ENCODE measurements at places on chromosomes 6 and 20.

- DNase-seq = no peak
These were observed 94.0 kb upstream of the MPC1 start for GRCh38 chr6:166476634-166477215.

DNA sequence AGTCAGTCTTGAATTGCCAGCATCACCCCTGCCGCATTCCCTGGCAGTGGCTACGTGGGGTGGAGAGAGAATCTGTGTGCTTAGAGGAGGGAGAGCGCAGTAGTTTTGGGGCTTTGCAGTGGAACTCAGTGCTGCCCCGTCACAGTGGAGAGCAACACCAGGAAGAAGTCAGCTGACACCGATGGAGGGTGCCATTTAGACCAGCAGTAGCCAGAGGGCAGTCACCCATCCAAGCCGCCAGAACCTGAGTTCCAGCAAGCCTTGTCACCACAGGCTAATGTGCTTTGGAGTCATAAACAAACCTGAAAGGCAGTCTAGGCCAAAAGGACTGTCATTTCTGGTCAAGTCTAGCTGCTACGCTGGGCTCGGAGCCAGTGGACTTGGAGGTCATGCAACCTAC lies 22.0 kb upstream of the PERP start:
- DNase-seq = no peak

DNA sequence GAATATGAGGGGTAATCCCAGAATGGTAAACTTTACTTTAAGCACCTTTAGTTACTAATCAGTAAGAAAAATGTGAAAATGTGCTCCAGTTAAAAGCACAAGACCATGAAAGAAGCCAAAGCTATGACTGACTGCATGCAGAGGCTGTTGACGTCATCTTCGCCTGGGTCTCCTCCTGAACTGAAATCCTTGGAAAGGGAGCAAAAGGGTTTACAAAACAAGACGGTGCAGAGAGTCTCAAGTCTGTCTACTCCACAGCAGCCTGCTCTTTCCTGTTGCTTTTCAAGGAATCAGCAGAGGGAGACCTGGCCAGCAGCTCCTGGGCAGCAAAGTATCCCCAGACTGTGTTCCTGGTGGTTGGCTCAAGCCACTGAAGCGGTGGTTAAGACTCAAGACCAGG lies 10.2 kb downstream of the FKBP1A start:
- DNase-seq = no peak

GRCh38 chr6:16471910-16472297 lies 233.5 kb downstream of the GMPR start:
- DNase-seq = no peak

DNA sequence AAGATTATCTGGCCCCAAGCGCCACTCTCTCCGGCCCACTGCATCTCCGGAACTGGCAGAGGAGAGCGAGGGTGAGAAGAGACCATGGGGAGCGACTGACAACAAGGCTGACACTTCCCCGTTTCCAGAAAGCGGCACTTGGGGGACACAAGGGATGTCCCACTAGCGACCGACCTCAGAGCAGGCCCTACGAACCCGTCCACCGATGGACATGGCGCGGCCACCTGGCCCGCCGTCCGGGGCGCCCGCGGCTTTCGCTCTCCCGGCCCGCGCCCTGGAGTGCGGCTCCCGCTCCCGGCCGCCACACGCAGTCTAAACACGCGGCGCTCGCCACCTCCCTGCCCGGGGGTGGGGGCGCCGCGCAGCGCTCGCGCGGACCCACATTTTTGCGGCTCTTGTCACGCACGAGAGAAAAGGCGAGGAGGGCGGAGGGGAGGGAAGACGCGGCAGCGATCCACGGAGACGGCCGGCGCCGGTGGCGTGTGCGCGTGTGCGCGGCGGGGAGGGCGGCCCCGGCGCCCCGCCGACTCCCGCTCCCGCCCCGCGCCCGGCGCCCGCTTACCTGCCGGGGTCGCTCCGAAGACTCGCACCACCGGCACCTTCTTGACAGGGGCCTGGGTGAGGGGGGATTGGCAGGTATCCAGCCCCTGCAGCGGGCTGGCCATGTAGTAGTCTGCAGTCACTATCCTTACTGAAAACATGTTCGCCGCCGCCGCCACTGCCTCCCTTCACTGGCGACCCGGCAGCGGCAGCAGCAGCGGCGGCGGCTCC lies 645 bp downstream of the REV3L start:
- DNase-seq = peak; percentile 58

- DNase-seq = no peak
These were observed 952.6 kb upstream of the MAP3K7 start for GRCh38 chr6:91539456-91539855.

DNA sequence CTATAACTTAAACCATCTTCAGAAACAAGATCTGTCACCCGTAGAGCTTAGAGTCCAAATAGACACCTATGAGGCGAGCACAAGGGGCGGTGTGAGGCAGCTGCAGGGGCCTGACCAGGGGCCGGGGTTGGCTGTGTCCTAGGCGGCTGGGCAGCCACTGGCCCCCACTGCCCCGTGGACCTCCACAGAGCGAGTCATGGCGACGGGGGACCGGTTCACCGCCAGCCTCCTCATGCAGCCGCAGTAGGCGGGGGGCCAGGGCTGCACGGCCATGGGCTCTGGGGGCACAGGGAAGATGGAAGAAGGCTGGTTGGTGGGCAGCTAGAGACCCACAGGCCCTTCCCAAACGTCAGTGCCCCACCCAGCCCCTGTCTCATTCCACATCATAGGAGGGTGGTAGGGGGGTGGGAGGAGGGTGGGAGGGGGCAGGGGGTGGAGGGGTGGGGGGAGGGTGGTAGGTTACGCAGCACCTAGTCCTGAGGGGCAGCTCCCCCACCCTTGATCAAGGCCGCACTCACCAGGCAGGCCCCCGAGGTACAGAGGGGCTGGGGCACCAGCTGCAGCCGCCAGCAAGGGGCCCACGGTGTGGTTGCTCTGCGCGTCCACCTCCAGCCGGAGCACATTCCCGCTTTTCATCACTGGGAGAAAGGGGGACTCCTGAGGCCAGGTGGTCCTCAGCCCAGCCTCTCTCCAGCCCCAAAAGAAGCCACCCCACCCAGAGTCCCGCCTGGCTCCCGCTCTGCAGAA lies 6.6 kb downstream of the ADRM1 start:
- no peak for DNase-seq

- no peak for DNase-seq
These were observed 3.5 kb downstream of the ANKRD60 start for GRCh38 chr20:58224974-58225373.

- DNase-seq = no peak
These were observed 65.8 kb downstream of the MAP3K4 start for GRCh38 chr6:161057103-161058091.

DNA sequence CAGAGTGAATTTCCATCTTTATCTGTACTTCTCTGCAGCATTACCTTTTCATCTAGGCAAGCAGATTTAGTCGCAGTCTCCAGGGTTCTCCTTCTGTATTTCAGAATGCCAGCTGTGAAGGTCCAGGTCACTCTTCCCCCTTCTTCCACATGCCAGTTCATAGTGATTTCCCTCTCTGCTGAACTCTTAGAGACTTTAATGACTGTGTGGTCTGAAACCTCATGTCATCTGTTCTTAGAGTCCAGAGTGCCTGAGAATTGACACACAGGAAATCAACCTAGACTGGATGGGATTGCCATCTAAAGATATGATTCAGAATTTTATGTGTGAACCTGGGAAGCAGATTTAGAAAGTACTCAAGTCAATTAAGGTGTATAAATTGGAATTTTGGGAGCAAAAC lies 248.1 kb downstream of the TPBG start:
- DNase-seq = no peak

Data from Caki2 (cell line).